ENCODE measurements at places on chromosomes 1 and 21.

GRCh38 chr1:160066829-160067745 is 2.9 kb downstream of the KCNJ10 start:
- DNase-seq, result no peak

GRCh38 chr1:3438661-3439180 is 15.7 kb upstream of the ARHGEF16 start:
- DNase-seq, result no peak

DNA sequence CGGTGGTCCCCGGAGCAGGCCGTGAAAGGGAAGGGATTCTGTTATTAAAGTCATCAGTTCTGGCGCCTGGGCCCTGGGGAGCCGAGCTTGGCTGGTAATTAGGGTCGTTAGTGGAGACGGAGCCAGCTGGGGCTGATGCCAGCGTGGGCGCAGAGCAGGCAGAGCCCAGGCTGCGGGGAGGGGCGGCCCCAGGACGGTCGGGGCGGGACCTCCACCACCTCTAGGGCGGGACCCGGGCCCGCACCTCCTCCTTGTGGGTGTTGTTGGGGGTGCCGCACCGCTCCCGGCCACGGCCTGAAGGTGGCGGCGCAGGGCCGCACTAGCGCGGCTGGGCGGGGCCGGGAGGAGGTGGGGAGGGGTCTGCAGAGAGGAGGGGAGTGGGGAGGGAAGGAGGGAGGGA is 470.6 kb downstream of the PTPRU start:
- no peak for DNase-seq

DNA sequence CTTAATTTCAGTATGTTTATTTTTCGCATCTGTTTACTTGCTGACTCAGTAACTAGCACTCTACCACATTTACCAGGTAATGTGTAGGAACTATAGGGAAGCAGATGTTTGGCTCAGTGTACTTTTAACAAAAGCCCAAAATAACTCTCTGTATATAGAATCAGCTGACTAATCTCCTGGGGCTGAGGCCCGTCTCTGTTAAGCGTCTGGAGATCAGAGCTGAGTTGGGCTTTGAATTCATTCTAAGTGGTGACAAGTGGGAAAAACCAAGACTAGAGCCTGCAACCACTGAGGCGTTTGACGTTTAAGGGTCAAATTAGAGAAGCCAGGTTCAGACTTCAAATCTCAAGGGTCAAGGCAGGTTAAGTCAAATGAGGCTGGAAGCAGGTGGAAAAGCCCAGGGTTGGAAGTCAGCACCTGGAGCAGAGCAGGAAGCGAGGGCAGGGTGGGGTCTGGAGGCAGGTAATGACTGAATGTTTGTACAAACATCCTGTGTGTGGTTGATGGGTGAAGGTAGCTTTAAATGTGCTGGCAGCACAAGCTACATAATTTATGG is 56.8 kb upstream of the LYST start:
- DNase-seq, result no peak

GRCh38 chr1:152347116-152347728 is 12.6 kb downstream of the FLG2 start:
- DNase-seq, result peak; percentile 57

- no peak for DNase-seq
Measured at GRCh38 chr1:221823149-221823548, 81.3 kb upstream of the DUSP10 start.

GRCh38 chr1:103363008-103363365 is 162.5 kb upstream of the RNPC3 start:
- no peak for DNase-seq

- DNase-seq, result no peak
Measured at GRCh38 chr1:228735871-228736586, 750 bp downstream of the RHOU start.

DNA sequence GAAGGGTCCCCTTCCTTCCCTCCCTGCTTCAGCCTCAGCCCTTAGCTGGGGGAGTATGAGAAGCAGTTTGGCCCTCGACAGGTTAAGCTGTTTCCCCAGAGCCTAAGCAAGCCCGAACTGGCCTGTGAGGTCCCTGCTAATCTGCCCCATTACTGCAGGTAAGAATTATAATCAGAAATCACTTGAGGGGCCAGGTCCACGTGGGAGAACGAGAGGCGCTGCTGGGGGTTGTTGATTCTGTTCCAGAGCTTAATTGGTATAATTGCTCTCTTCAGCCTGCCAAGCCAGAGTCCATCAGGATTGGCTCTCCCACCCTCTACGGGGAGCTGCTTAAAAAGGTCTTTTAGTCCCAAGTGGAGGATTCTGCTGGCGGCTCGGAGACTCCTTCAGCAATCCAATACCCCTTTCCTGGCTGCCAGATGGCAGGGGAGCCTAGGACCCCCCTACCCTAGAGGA is 70.8 kb downstream of the UBE2T start:
- no peak for DNase-seq

GRCh38 chr21:35900539-35900938 is 159.8 kb downstream of the SETD4 start:
- DNase-seq, result no peak

- DNase-seq, result no peak
Measured at GRCh38 chr1:52533713-52534112, 19.2 kb downstream of the TUT4 start.

DNA sequence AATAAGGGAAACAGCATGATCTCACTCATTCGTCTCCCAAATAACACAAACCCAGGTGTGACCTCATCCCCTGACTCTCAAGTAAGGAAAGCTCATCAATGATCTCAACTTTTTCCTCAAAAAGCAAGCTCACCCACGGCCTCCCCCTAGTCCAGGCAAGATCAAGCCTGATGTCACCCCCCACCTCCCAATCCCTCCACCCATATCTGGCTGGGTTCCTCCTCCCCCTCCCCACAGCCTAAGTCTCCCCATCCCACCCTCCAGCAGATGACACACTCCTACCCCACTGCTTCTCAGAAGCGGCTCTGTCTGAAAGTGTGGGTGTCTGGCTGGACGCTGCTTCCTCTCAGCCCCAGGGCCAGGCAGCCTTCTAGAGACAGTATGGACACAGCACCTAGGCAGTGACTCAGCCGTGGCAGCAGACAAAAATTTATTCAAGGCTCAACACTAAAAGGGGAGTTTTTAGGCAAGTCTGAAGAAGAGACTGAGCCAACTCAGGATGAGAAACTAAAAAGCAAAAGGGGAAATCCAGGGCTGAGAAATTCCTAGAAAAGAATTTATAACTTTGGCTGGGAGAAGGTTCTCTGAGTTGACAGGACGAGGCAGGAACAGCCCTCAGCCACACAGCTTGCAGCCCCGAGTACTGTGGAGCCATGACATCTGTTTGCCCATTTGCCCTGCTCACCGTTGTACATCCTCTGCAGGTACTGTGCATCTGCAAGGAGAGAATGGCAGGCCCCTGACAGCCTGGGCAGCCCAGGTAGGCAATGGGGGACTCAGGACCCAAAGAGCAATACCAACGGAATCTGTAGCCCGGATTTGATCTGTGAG is 81.6 kb upstream of the LRRC8D start:
- DNase-seq, result peak; percentile 30

- peak; percentile 77 for DNase-seq
Measured at GRCh38 chr1:44807364-44808062, 362 bp upstream of the DYNLT4 start.

DNA sequence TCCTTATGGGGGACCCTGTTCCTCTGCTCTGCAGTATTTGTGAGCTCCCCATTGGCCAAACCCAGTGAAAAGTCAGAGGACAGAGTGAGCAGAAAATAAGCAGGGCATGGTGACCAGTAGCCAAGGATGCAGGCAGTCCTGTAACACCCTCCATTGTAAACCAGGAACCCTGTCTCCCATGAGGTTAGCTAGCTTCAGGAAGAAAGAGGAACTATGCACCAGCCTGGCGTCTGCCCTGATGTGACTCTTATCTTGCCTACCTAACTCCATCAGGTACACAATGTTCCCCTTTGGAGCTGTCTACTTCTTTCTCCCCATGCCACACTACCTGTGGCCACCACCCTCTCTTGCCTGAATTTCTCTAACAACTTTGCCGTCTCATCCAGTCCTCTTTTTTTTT is 119.2 kb downstream of the LRIG2 start:
- DNase-seq, result no peak

GRCh38 chr1:66599346-66599745 is 65.4 kb downstream of the SGIP1 start:
- DNase-seq, result no peak

DNA sequence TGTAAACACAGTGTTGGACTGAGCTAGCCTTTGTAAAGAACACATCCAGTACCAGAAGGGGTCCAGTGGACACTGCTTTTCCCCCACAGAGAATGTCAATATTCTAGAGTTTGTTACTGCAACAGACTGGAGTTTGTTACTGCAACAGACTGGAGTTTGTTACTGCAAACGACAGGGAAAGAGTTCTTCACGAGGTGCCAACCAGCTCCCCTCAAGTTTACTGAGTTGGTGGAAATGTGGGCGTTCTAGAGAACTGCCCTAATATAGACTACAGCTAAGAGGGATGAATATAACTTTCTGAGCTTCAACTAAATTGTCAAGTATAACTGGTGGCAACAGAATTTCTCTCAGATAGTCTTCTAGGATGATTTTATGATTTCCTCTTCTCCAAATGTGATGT is 73.8 kb upstream of the NEK2 start:
- no peak for DNase-seq

- no peak for DNase-seq
Measured at GRCh38 chr21:43300496-43301408, 126.2 kb downstream of the SIK1 start.

DNA sequence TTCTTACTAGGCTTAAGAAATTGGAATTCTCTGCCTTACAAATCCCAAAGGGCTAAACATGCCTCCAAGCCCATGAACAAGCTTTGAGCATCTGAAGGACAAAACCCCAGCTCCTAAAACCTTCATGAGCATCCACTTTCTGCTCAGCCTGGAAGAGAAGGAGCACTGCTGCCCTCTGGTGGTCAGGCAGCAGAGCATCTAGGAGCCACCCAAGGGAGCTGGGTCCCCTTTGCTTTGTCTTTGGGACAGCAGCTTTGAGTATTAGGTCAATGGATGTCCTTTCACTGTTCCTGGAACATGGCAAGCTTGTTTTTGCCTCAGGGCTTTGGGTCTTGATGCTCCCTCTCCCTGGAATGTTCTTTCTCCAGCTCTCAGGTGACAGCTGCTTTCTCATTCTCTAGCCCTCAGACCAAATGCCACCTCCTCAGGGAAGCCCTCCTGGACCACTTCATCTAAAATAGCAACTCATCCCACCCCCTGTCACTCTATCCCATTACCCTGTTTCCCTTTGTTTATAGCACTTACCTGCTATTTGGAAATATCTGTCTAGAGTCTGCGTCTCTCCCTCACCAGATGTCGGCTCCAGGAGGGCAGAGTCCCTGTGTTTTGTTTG is 25.7 kb downstream of the RAB7B start:
- peak; percentile 71 for DNase-seq

DNA sequence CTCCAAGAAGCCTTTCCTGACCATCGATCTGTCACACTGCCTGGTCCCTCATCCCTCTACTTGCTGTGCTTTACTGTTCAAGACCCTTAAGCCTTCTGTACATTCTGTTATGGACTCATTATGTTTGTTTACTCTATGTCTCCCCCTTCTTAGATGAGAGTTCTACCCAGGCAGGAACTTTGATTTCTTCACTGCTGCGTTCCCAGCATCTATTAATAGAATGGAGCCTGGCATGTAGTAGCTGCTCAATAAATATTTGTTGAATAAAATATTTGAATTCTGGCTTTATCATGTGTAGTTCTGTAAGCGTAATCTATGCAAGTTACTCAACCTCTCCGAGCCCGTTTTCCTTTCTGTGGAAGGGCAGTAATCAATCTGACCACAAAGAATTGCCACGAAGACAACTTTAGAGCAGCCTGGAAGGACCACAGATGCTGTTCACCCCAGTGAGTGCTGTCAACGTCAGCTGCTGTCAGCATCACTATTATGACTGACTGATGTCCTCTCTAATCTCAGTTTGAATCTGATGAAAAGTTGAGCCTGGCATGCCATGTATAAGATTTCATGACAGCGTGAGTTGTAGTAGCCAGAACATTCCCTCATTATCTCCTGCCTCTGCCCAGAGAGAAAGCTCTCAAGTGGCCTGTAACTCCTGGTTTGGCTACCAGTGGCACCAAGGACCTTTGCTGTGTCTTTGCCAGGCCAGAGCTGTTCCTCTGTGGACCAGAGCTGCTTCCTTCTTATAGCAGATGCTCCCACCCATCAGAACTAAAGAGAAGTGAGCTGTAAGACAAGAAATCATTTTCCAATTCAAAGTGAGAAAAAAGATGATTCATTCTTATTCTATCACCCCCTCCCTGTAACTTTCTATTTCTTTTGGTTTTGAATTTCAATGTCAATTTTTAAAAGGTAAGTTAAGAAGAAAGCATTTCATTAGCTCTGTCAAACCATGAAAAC is 94.5 kb downstream of the PRDM2 start:
- DNase-seq, result no peak

DNA sequence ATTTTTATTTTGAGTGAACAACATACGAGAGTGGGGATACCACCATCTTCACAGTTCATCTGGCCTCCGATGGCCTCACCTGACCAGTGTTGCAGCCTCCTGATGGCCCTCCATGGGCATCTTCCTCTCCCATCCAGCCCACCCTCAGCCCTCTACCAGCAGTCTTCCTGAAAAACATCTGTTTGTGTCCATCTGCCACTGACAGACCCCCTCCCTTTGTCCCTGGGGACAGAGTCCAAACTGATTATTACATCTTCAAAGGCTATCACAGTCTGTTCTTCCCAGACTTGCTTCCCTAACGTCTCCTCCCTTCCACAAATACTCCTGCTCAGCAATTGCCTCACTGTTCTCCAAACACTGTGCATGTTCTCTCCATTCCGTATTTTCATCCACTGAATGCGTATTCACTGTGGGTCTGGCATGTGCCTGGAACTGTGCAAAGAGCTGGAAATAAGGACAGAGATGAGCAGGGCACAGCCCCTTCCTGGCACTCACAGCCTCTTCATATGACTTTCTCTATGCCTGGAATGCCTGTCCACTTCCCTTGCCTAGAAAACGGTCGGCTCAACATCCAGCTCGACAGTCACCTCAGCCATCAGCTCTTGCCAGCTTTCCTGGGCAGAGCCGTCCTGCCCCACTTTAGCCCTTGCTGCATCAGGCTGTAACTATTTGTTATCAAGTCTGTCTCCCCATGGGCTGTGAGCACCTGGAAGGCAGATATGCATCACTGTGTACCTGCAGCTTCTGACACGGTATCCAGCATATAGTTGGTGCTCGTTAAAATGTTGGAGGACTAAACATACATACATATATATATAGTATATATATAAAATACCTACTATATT is 8.3 kb upstream of the ATF3 start:
- DNase-seq, result no peak

GRCh38 chr1:86069757-86070145 is 86.8 kb downstream of the COL24A1 start:
- DNase-seq, result no peak

- no peak for DNase-seq
Measured at GRCh38 chr1:63034256-63034655, 250.3 kb downstream of the ATG4C start.

GRCh38 chr1:248848602-248849001 is 10.3 kb downstream of the ZNF692 start:
- no peak for DNase-seq

- DNase-seq, result no peak
Measured at GRCh38 chr1:20534659-20535417, 17.5 kb upstream of the FAM43B start.

- no peak for DNase-seq
Measured at GRCh38 chr1:21852282-21853130, 40.4 kb downstream of the LDLRAD2 start.

All from stimulated activated CD4-positive, alpha-beta T cell treated with anti-CD3 and anti-CD28 coated beads, Interleukin-1b, Interleukin-23, amount 100 ng/mL, for 4 hours (primary cell).